ENCODE measurements at places on chromosomes 12 and 14. TPM values are rescaled to one million over a fixed set of nuclear protein-coding genes. Genes with fewer than 3 reads are reported as not detected.

The ALDH1L2 gene
- 2.1 TPM for total RNA-seq

The OTOGL gene
- total RNA-seq: 0.11 TPM

The TAS2R9 gene
- not detected for total RNA-seq

The GUCY2C gene
- total RNA-seq: not detected

The RHNO1 gene
- 14.6 TPM for total RNA-seq

The CBLN3 gene
- 1.7 TPM for total RNA-seq

The RFX4 gene
- 0.27 TPM for total RNA-seq

The CMKLR1 gene
- total RNA-seq: 9.8 TPM

The PPP4R4 gene
- 0.67 TPM for total RNA-seq

The IFI27 gene
- 111 TPM for total RNA-seq

The EPS8 gene
- 78.0 TPM for total RNA-seq

The CTSG gene
- total RNA-seq: 0.67 TPM

The VRK1 gene
- total RNA-seq: 44.4 TPM

The MAP3K9 gene
- 14.0 TPM for total RNA-seq

The KCNK13 gene
- total RNA-seq: 4.5 TPM

The ALX1 gene
- total RNA-seq: not detected

The FOXM1 gene
- total RNA-seq: 0.58 TPM

The DDHD1 gene
- 17.6 TPM for total RNA-seq

The ETFBKMT gene
- 6.5 TPM for total RNA-seq

The KLHL33 gene
- 0.27 TPM for total RNA-seq

The TAS2R13 gene
- total RNA-seq: 15.6 TPM

The DTX1 gene
- total RNA-seq: 11.5 TPM

The SLC39A5 gene
- not detected for total RNA-seq

The TROAP gene
- total RNA-seq: 0.96 TPM

The RD3L gene
- not detected for total RNA-seq

The DLST gene
- 91.6 TPM for total RNA-seq

The CAPZA3 gene
- total RNA-seq: 0.40 TPM

The GPRC5D gene
- not detected for total RNA-seq

The CLEC12A gene
- 0.22 TPM for total RNA-seq

The NUP37 gene
- total RNA-seq: 20.8 TPM

The PAH gene
- total RNA-seq: not detected

The SLC4A8 gene
- 0.33 TPM for total RNA-seq

The ENO2 gene
- total RNA-seq: 13.0 TPM

The DLGAP5 gene
- total RNA-seq: 0.27 TPM

The TAS2R14 gene
- 10.3 TPM for total RNA-seq

The HOXC12 gene
- not detected for total RNA-seq

The ACSS3 gene
- total RNA-seq: 34.4 TPM

The KCNC2 gene
- total RNA-seq: not detected
